ENCODE measurements at places on chromosomes 6 and 20. TPM values are rescaled to one million over a fixed set of nuclear protein-coding genes. Genes with fewer than 3 reads are reported as not detected.

DNA sequence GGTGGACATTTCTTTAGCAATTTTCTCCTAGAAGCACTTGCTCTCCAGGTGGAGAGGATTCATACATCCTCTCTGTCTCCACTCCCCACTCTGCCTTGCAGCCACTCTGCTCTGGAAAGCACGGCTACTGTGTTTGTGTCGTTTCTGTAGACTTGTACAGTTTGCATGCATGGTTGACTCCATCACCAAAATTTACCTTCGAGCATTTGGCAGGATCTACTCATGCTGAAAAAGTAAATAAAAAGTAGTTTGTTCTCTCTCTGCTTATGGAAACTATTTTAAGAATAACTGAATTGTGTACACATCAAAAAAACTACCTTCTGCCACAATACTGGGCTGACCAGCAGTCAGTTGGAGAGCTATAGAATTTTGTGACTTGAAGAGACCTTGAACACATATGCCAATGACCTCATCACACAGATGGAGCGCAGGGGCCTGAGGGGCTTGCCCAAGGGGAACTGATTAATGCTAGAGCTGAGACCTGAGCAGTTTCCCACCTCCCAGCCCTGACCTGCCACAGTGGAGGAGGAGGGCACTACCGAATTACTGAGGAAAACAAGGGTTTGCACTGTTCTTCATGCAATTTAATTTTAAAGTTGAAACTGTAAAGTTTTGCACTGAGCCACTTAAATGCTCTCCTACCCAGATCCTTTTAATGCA, 33.7 kb upstream of the FOXQ1 start:
- DNase-seq: peak; percentile 52

GRCh38 chr6:108805611-108806167, 42.5 kb upstream of the ARMC2 start:
- DNase-seq: no peak

The RAB32 gene
- total RNA-seq: 29.8 TPM

DNA sequence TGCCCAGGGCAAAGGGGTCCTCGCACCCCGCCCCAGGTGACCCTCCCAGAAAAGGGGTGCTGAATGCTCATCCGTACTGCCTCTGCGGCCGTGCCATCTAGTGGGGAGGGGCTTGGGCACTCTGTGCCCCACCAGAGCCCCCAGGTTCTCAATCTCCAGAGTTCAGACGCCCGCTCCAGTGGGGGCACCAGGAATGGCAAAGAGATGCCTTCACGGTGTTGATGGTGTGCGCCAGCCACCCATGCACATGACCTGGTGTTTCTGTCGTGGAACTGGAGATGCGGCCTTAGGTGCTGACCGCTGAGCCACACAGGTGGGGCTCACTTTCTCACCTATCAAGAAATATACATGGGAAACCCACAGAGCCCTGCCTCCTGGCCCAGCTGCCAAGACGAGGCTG, 30.8 kb downstream of the GNAS-AS1 start:
- DNase-seq: no peak

The HLA-DPB1 gene
- total RNA-seq: not detected

The RNF144B gene
- 4.6 TPM for total RNA-seq

The HLA-DOB gene
- 0.29 TPM for total RNA-seq

DNA sequence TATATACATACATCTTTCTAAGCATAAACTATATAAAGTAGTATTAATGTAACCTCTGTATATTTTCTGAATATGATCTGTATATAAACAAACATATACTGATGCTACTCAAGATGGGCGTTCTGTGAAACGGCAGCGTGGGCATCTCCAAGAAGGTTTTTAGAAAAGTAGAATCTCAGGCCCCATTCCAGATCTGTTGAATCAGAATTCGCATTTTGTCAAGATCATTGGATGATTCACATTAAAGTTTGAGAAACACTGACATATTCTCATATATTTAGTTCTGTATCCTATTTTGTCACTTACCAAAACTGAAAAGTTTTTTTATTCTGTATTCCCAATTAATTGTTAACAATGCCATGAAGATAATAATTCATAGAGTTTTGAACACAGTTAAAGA, 5.5 kb downstream of the C6orf141 start:
- DNase-seq: peak; percentile 9

All from PC-3 (cell line).